ENCODE measurements at places on chromosomes 16 and 17.

DNA sequence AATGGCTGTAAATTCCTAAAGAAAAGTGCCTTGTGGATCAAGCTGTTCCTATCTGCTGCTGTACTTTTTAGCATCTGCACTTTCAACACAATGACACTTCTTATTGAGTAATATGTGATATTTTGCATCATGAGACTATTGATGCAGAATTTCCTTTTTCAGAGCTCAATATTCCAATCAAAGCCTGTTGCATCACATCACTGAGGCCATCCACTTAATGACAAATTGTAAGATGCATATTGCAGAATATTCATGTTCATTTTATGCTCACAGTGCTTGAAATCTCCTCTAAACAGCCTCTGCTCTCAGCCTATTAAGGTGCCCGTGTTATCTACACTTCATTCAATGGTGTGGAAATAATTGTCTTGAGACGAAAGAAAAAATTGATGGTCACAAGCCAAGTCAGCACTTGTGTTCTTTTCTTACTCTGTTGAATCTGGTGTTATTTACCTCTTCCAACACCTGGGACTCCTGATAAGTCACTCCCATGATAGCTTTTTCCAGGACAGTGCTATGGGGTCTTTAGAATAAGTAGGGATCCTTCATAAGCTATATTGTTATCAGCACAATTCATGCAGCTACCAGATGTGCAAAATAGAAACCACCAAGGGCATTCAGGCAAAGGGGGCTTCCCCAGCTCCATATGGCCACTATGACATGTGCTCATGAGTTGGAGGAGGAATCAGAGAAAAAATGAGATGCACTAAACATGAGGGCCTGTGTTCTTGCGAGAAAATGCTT lies 9.3 kb upstream of the SKAP1 start:
- DNase-seq, result peak; percentile 47

DNA sequence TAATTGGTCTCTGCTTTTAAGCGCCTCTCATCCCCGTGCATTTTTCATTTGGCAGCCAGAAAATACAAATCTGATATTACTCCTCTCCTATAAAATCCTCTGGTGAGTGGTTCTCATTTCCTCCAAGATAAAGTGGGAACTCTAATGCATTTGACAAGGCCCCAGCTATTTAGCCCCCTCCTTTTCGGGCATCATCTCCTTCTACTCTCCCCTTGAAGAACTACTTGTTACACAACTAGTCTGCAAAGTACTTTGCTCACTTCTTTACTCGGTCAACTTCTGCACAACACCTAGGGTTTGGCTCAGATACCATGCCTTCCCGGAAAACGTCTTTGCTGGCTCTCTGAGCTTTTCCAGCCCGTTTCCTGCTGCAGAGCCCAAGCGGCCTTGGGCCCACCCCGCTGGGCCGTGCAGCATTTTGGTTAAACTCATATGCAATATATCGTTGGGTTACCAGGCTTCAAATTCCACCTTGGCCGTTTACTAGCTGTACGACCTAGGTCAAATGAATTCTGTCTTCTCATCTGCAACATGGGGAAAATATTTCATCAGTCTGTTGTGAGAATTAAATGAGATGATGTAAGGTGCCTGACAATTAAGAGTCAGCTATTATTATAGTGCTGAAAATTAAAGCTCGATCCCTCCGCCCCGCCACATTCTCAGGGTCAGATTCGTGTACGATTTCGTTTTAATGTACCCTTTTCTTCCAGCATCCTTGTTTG lies 883 bp upstream of the TAF15 start:
- peak; percentile 35 for DNase-seq

DNA sequence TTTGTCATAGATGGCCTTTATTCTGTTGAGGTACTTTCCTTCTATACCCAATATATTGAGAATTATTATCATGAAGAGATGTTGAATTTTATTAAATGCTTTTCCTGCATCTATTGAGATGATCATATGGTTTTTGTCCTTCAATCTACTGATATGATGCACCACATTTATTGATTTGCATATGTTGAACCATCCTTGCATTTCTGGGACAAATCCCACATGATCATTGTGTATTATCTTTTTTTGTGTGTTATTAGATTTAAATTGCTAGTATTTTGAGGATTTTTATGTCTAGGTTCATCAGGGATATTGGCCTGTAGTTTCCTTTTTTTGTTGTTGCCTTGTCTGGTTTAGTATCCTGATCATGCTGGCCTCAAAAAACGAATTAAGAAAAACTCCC lies 124.5 kb upstream of the CES5A start:
- no peak for DNase-seq

DNA sequence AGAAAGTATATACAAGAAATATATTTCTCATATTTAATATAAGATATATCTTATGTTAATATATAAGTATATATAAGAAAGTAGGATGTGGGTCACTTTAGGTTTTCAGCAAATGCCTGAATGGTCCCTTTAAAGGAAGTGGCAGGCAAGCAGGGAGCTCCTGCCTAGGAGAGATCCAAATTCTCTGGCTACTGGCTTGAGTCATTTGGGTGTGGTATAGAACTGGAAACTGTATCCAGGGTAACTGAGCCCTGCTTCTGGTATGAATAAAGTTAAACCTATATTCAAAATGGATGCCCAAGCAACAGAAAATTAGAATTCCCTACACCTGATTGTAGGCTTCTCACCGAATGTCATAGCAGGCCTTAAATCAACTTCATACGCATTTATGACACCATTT lies 144.4 kb downstream of the ZNF18 start:
- DNase-seq, result no peak

DNA sequence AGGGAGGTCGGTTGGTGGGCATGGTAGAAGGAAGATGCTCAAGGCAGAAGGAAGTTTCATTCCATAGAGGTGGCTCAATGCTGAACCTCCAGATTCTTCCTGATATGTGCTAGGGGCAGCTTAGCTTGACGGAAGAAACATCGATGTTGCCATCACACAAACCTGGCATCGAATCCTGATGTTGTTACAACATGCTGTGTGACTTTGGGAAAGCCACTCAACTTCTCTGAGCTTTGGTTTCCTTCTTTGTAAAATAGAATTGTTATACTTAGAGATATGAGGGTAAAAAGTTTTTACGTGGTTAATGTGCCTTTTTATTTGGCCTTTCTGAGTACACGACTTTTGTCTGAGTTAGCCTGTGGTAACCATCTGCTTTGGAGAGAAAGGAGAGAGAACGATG lies 287.9 kb downstream of the SHISA9 start:
- DNase-seq, result no peak

DNA sequence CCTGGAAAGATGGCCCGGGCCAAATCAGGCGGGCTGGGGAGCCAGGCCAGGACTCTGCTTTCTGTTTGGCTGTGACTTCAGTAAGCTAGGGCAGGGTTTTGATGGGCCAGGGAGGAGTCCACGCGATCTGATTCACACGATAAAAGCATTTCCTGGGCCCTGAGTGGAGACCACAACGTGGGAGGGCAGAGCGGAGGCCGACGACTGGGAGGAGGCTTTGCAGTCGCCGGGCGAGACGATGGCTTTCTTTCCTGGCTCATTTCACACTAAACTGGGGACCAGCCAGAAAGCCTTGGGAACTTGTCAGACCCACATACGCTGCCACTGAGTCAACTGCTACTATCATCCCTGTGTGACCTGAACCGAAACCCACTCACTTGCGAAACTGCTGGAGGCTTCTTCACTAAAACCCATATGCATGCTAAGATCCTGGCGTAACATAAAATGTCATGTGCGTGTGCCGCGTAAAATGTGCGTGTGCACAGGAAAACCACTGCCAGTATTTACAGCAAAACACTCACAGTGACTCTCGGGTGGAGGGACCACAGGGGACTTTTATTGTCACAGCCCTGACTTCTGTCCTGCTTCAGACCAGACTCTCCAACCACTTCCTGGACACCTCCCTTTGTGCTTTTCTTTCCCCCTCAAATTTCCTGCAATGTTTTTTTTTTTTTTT lies 14.2 kb upstream of the RHBDF2 start:
- DNase-seq, result peak; percentile 87

DNA sequence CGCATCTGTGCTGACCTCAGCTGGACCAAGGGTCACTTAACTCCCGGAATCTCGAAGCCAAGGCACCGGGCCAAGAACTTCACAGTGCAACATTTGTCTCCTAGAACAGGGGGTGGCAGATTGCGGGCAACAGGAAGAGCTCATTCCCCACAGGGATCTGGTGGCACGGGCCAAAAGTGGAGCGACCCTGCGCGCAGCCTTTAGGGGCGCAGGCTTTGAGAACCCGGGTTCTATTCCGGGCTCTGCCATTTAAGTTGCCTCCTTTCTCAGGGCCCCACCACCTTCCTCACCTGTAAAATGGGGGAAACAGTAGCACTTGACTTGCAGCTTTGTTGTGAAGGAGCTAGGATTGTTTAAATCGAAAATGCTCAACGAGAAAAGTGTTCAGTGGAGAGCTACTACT lies 651 bp downstream of the SHMT1 start:
- no peak for DNase-seq

DNA sequence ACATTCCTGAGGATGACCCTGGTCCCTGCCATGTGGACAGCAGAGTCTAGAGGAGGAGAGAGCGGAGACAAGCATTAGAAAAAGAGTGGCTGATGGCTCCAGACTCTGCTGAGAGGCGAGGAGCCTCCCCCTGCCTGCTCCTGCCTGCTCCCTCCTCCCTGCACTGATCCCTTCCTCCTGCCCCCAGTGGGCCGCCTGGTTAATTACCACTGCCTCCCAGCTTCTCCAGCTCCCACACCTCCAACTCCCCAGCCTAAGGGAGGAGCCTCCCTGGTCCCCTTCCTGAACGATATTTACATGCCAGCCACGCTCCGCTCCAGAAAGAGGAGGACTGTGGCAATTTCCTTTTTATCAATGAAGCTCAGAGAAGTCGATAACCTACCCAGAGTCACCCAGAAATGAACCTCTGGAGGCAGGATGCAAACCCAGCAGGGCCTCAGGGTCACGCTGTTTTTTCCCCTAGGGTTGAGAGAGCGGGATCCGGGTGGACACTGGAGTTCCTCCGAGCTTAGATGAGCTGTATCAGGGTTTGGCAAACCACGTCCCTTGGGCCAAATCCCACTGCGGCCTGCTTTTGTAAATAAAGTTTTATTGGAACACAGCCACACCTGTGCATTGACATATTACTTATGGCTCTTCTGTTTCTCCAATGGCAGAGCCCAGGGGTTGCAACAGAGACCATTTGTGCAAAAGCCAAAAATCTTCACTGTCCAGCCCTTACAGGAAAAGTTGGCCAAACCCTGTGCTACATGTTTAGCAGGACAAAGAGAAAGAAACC lies 27.1 kb upstream of the JPH3 start:
- no peak for DNase-seq

DNA sequence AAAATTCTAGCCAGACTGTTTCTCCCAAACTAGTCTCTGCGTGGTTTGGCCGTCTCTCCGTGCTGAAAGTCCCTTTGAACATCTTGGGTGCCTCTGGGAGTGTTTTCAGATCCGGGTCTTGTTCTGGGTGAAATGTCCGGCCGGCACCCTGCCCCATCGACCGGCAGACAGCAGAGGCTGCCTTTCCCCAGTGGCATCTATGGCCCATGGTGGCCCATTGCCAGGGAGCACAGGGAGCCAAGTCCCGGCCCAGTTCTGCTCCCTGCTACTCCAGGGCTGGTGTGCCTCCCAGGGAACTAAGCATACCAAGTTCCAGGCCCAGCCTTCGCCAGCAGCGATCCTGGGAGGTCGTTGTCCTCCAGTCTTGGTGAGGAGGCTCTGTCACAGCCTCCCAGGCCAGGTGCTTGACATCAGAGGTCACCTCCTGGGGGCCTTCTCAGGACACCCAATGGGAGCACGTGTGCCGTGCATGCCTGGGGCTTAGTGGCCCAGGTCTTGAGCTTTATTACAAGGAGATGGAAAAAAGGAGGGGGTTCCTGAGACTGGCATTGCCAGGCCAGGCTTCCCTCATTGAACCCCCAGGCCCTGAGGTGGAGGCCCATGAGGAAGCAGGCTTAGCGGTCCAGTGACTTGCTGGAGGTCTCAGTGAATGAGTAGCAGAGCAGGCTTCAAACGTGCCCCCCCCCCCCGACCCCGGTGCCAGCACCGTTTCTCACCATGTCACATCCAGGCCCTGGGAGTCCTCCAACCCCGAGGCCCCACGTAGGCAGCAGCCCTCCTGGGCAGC lies 54.0 kb downstream of the PGS1 start:
- no peak for DNase-seq

GRCh38 chr17:80223142-80223815 lies 3.1 kb downstream of the SLC26A11 start:
- DNase-seq, result no peak

GRCh38 chr17:45732926-45733505 lies 51.1 kb upstream of the CRHR1 start:
- DNase-seq, result no peak

DNA sequence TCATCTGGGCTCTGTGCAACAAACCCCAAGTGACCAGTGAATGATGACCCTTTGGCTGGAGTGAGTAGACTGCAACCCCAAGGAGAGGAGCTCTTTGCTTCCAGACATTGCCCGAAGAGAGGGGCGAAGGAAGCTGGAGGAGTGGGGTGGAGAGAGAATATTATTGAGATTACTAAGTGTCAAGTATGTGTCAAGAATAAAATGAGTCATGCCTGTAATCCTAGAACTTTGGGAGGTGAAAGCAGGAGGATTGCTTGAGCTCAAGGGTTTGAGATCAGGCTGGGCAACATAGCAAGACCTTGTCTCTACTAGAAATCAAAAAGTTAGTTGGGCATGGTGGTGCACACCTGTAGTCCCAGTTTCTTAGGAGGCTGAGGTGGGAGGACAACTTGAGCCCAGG lies 142.0 kb upstream of the CCL2 start:
- DNase-seq, result no peak

DNA sequence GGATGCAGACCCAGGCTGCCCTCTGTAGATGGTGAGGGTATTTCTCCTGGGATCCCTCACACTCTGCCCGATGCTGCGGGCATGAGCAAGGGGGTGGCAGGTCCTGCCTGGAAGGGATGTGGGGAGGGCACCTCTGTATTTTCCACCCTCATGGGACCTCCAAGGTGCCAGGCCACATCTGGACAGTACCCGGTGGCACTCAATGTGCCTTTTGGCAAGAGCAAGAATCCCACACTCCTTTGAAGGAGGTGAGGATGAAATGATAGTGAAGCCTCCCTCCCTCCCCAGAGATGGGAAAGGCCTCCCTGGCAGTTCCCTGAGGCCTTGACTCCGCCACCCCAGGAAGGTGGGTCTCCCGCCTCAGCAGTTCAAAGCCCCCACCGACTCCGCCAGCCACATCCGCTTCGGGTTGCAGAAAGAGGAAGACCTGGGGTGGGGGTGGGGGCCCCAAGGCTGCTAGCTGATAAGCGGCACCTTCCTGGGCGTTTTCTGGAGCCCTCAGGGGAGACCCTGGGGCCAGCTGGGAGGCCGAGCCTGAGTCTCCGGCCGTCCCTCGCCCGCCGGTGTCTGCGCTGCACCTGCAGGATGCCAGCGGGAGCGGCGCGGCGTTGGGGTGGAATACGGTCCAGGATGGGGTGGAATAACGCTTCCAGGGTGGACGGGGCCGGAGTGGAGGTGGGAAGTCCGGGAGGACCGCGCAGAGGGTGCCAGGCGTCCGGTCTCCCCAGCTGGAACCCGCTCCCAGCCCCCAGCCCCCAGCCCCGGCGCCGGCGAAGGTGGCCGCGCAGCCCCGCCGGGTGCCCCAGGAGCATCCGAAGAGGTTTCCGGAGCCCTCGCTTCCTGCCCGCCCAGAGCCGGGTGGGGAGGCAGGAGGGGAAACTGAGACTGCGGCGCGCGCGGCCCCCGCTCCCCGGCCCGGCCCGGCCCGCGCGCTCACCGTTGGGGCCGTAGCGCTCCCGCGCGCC lies 718 bp downstream of the ATP2A3 start:
- peak; percentile 74 for DNase-seq
